ENCODE measurements at places on chromosomes 3 and 15. TPM values are rescaled to one million over a fixed set of nuclear protein-coding genes. Genes with fewer than 3 reads are reported as not detected.

GRCh38 chr3:11784971-11785377 is 61.7 kb downstream of the TAMM41 start:
- peak overlapping the region; percentile 96 for H3K27ac ChIP-seq
- peaks cover 21% of the 10 kb centered on the region for H3K4me1 ChIP-seq
- DNase-seq: peak; percentile 36
- H3K27me3 ChIP-seq: no peaks in the 10 kb centered on the region

DNA sequence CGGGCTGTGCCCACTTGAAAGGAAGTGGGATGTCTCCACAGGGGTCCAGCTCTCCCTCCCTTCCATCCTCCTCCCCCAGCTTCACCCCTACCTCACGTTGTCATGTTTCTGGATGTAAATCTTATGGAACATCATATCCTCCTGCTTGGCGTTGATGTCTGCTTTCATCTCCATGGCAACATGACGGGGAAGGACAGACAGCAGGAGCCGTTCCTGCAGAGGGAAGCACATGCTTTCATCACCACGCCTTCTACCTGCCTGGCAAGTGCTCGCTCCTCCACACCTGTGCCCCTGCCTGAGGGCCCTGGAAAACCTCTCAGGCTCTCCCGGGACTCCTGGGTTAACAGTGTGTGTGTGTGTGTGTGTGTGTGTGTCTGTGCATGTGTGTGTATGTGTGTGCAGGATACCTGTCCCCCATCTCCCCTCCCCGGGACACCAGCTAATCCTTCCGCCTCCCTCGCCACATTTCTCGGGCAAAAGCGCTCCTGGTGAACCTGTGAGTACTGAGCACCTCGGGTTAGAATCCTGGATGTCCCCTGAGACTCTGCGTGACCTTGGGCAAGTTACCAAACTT is 101.1 kb downstream of the ADCY5 start:
- H3K27ac ChIP-seq: no peak overlapping the region
- no peaks in the 10 kb centered on the region for H3K36me3 ChIP-seq
- peaks cover 7% of the 10 kb centered on the region for H3K27me3 ChIP-seq
- no peak for DNase-seq
- H3K4me3 ChIP-seq: no peak overlapping the region
- H3K4me1 ChIP-seq: peaks cover 18% of the 10 kb centered on the region

Gene GPR27
- 0.70 TPM for total RNA-seq

Gene TM4SF1
- 0.13 TPM for total RNA-seq

Gene NIT2
- 69.5 TPM for total RNA-seq
